M059J (cell line): ENCODE measurements at places on chromosomes 13 and 19.

DNA sequence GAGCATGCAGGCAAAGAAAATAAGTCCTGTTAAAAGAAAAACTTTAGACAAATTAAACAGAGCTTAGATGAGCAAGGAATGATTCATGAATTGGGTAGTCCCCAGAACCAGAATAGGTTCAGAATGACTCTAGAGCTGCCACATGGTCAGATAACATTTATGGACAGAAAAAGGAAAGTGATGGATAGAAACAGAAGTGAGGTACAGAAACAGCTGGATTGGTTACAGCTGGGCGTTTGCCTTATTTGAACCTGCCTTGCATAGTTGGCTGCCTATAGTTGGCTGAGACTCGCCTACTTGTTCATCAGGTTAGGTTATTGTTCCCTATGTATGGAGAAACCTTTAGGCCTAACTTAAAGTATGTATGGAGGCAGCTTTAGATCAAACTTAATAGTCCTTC lies 35.4 kb downstream of the WDFY2 start:
- peak; percentile 69 for DNase-seq

DNA sequence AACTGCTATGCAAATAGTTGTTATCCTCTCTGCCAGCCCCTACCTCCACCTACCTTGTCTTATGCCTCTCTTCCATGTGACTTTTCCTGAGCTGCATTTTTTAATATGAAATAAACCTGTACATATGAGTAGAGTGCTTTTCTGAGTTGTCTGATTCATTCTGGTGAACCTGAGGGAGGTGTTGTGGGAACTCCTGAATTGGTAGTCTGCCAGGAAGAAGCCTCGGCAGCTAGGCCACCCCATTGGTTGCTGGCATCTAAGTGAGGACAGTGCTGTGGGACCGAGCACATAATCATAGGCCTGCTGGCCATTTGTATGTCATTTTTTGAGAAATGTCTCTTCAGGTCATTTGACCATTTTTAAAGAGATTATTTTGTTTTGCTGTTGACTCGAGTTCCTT lies 1146.8 kb downstream of the UQCRFS1 start:
- no peak for DNase-seq

DNA sequence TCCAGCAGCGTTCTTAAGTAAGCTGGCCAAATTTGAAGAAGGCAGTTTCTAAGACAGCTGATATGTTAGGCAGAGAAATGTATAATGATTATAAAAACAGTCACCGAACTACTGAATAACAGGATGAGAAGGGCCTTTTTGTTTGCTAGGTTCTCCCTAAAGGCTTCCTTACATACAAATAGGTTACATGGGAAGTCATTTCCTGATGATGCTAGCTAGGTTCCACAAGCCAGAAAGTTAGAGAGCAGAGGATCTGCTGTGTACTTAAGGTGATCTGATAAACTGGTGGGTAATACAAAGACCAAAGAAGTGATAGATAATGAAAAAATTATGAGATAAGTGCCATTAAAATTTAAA lies 139.7 kb downstream of the VWA8 start:
- no peak for DNase-seq

GRCh38 chr19:2049741-2050348 lies 1.2 kb downstream of the MKNK2 start:
- peak; percentile 84 for DNase-seq

DNA sequence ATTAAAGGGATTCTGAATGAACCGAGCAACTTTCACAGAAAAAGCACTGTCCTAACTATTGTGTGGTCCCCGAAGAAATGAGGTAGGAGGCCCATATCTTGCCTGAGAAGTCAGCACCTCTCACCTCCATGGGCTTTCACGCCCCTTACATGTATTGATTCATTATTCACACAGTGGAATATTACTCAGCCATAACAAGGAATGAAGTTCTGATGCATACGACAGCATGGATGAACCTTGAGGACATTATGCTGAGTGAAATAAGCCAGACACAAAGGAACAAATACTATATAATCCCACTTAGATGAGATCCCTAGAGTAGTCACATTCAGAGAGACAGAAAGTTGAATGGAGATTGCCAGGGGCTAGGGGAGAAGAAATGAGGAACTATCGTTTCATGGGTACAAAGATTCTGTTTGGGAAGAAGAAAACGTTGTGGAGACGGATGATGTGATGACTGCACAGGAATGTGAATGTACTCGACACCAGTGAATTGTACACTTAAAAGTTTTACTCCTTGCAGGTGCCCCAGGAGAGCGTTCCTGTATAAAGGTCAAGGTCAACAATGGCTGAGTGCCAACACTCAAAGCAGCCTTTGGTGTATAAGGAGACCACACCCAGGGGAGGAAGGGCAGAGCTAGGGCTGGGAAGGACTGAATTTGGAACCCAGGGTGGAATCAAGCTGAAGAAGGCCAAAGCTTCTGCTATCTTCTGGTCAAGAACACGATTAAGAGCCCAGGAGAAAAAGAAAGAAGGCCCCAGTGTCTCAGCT lies 22.5 kb downstream of the ZIC5 start:
- DNase-seq: no peak

GRCh38 chr13:35720690-35721554 lies 244.4 kb upstream of the MAB21L1 start:
- peak; percentile 54 for DNase-seq

GRCh38 chr13:101757446-101758039 lies 305.1 kb downstream of the ITGBL1 start:
- peak; percentile 42 for DNase-seq

DNA sequence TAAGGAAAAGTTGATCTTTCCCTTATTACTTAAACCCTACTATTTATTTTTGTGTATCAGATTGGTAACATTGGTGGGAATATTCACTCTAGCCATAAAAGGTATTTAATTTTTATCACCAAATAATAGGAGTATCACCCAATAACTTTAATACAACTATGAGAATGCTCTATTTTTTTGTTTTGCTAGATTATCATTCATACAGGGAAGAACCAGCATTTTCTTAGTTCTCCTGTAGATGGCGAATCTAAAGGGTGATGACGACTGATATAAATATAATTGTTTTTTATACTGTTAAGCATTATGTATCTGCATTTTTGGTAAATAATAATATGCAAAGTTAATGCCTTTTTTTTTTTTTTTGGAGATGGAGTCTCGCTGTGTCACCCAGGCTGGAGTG lies 7.9 kb upstream of the FRY start:
- no peak for DNase-seq

DNA sequence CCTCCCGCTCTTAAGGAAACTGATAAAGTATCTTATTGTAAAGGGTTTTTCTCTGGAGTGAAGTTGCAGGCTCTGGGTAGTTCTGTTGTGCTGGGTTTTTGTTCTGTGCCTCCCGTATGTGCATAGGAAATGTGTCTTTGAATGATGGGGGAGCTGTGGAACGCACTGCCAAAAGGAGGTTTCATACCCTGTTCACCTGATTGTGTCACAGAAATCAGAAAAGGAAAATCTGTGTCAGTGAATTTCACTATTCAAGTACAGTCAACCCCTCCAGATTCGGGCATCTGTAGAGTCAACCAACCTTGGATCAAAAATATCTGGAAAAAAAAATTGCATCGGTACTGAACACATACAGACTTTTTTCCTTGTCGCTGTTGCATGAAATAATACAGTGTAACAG lies 127.8 kb downstream of the MRPL57 start:
- no peak for DNase-seq

- DNase-seq: peak; percentile 66
These were observed 7.3 kb upstream of the SBK3 start for GRCh38 chr19:55552620-55553019.

GRCh38 chr19:2291185-2291751 lies 9.3 kb upstream of the PEAK3 start:
- DNase-seq: no peak

- DNase-seq: peak; percentile 39
These were observed 58.3 kb upstream of the MRI1 start for GRCh38 chr19:13705928-13706447.

DNA sequence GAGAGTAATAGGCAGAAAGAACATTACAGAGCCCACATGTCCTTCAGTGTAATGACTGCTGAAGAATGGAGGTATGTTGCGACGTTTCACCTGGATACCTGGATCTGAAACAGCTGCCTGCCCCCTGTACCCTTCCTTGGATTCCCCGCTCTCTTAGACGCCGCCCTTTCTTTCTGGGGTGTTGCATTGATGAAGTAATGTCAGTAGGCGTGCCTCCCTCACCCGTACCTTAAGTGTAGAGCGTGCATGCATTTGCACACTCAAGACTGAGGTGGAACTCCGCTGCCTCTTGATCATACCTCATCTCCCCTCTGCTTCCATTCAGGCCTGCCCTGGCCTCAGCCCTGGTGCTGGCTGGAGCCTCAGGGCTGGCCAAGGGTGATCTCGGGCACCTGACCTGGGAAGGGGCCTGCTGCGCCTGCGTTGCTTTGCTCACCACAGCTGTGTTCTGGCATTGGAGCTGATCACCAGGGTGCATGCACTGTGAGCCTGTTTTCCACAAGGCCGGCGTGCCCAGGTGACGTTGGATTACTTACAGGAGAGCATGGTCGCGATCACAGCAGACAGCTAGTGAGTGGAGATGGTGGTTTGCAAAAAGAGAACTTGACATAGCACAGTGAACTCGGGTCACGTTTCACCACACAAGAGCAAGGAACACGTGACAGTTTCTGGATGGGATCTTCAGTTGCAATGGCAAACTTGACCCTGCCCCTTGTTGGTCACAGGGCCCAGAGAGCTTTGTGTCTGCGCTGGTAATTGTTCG lies 99.0 kb downstream of the ARHGEF7 start:
- no peak for DNase-seq

GRCh38 chr13:43543331-43543730 lies 243.4 kb downstream of the ENOX1 start:
- DNase-seq: no peak

DNA sequence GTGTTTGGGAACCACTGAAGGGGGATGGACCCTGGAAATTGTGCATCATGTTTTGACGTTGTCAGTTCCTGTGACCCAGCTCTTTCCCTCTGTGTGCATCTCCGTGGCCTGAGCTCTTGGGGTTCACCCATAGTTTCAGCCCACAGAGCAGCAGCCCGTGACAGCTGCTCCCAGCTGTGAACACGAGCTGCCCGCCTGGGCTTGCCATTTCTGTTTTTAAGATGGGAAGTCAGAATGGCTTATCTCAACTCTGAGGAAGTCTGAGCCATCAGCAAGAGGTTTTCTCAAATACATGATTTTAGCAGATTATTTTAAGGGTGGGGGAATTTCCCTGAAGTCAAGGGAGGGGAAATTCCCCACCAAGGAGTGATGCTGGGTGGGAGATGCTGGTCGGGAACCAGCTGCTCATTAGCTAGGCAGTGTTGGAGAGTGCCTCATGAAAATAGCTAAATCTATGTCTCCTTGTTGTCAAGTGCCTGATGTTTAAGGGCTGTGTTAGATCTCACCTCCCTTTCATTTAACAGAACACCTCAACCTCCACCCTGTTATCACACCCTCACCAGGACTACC lies 34.8 kb upstream of the C1QTNF9 start:
- no peak for DNase-seq

GRCh38 chr13:25802579-25802978 lies 249.2 kb downstream of the SHISA2 start:
- DNase-seq: no peak

DNA sequence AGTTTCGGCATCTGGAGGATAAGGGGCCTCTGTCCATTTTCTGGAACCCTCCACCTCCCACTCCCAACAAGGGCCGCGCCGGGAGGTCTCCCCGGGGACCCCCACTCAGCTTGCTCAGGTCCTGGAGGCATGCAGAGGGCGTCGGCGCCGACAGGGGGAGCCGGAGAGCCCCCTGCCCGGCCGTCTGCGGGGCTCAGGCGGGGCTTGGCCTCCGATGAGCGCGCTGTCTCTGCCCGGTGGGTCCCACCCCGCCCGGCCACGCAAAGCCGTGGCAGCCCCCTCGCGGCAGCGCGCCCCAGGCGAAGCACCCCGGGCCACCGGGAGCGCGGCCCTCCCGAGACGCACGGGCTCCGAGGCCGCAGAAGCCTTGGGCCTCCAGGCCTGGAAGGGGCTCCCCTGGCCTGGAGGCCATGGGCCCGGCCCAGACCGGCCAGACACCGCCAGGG lies 149.7 kb upstream of the ZNF536 start:
- DNase-seq: no peak

- no peak for DNase-seq
These were observed 57.7 kb upstream of the ZDHHC20 start for GRCh38 chr13:21516805-21517204.
